ENCODE measurements at places on chromosomes 6 and 20. TPM values are rescaled to one million over a fixed set of nuclear protein-coding genes. Genes with fewer than 3 reads are reported as not detected.

WFDC5 gene
- total RNA-seq = 4.3 TPM

EBF4 gene
- 1.7 TPM for total RNA-seq

ADGRG6 gene
- 14.2 TPM for total RNA-seq

CCM2L gene
- total RNA-seq = 1.2 TPM

TLDC2 gene
- total RNA-seq = 0.20 TPM

RGS17 gene
- 1.6 TPM for total RNA-seq

FRMD1 gene
- not detected for total RNA-seq

ACTL10 gene
- total RNA-seq = 2.0 TPM

RFX6 gene
- total RNA-seq = not detected

LY86 gene
- total RNA-seq = 0.48 TPM
